OCI-LY7 (cell line): ENCODE measurements at places on chromosomes 7 and 10. TPM values are rescaled to one million over a fixed set of nuclear protein-coding genes. Genes with fewer than 3 reads are reported as not detected.

CPEB3 gene
- 2.9 and 3.2 TPM in 2 replicates for total RNA-seq

HOXA7 gene
- 0.42 and 1.2 TPM in 2 replicates for total RNA-seq

PDZD7 gene
- total RNA-seq, result 1.6 and 1.8 TPM in 2 replicates

LRMDA gene
- not detected in 2 replicates for total RNA-seq

LRWD1 gene
- total RNA-seq, result 37.7 and 39.1 TPM in 2 replicates

SPDYE11 gene
- total RNA-seq, result not detected in 2 replicates

HTRA1 gene
- not detected in 2 replicates for total RNA-seq

CSGALNACT2 gene
- total RNA-seq, result 33.6 and 38.8 TPM in 2 replicates

AKR1D1 gene
- total RNA-seq, result not detected in 2 replicates

GJD4 gene
- not detected in 2 replicates for total RNA-seq

EVX1 gene
- not detected in 2 replicates for total RNA-seq

AMZ1 gene
- 2.7 and 2.9 TPM in 2 replicates for total RNA-seq

OR2A1 gene
- total RNA-seq, result not detected in 2 replicates

SEMA3A gene
- total RNA-seq, result not detected in 2 replicates

LBX1 gene
- total RNA-seq, result not detected in 2 replicates

NPSR1 gene
- total RNA-seq, result not detected in 2 replicates

CDHR1 gene
- not detected in 2 replicates for total RNA-seq

SPOCK2 gene
- total RNA-seq, result 6.3 and 7.5 TPM in 2 replicates

KCNMA1 gene
- total RNA-seq, result not detected in 2 replicates

COL26A1 gene
- not detected in 2 replicates for total RNA-seq

FAM180A gene
- not detected in 2 replicates for total RNA-seq

C10orf143 gene
- 6.1 and 6.4 TPM in 2 replicates for total RNA-seq

GRM3 gene
- not detected in 2 replicates for total RNA-seq

CFAP69 gene
- not detected in 2 replicates for total RNA-seq

TBX20 gene
- 6.0 and 7.6 TPM in 2 replicates for total RNA-seq

AQP1 gene
- total RNA-seq, result not detected in 2 replicates

NXPH1 gene
- not detected in 2 replicates for total RNA-seq
